ENCODE measurements at places on chromosomes 1 and 21. TPM values are rescaled to one million over a fixed set of nuclear protein-coding genes. Genes with fewer than 3 reads are reported as not detected.

GRCh38 chr1:203104789-203105390, 19.1 kb upstream of the MYOG start:
- DNase-seq, result no peak

RCSD1 gene
- total RNA-seq, result not detected

- no peak for DNase-seq
Measured at GRCh38 chr1:163055005-163055404, 14.2 kb upstream of the RGS4 start.

PRKAA2 gene
- total RNA-seq, result 2.4 TPM

AMY2A gene
- not detected for total RNA-seq

ZNF683 gene
- not detected for total RNA-seq
